Activated CD4-positive, alpha-beta memory T cell treated with anti-CD3 and anti-CD28 coated beads, Interleukin-2, amount 10 ng/mL, durations not matched to agents 7 days and 5 days (primary cell): ENCODE measurements at places on chromosomes 3 and 15.
A peak's percentile ranks its signal among the peaks of the same experiment; 100 is the strongest.

- H3K27me3 ChIP-seq = peaks cover 9% of the 10 kb centered on the region
- no peak for DNase-seq
- no peaks in the 10 kb centered on the region for H3K36me3 ChIP-seq
Measured at GRCh38 chr3:23665741-23666140, 140.0 kb upstream of the UBE2E1 start.

GRCh38 chr3:82202269-82202668, 440.8 kb upstream of the GBE1 start:
- no peak overlapping the region for H3K4me3 ChIP-seq
- DNase-seq = no peak
- no peak overlapping the region for H3K27ac ChIP-seq
- no peaks in the 10 kb centered on the region for H3K4me1 ChIP-seq
- H3K36me3 ChIP-seq = no peaks in the 10 kb centered on the region

GRCh38 chr3:33718595-33718907, 497 bp upstream of the CLASP2 start:
- peak overlapping the region; percentile 89 for H3K4me3 ChIP-seq
- H3K4me1 ChIP-seq = peaks cover 14% of the 10 kb centered on the region
- H3K27me3 ChIP-seq = peaks cover 2% of the 10 kb centered on the region
- H3K36me3 ChIP-seq = no peaks in the 10 kb centered on the region

- H3K4me3 ChIP-seq = peak overlapping the region; percentile 75
- H3K27ac ChIP-seq = peak overlapping the region; percentile 64
- peaks cover 21% of the 10 kb centered on the region for H3K4me1 ChIP-seq
- DNase-seq = peak; percentile 29
Measured at GRCh38 chr3:11724615-11725339, 81.1 kb upstream of the VGLL4 start.

DNA sequence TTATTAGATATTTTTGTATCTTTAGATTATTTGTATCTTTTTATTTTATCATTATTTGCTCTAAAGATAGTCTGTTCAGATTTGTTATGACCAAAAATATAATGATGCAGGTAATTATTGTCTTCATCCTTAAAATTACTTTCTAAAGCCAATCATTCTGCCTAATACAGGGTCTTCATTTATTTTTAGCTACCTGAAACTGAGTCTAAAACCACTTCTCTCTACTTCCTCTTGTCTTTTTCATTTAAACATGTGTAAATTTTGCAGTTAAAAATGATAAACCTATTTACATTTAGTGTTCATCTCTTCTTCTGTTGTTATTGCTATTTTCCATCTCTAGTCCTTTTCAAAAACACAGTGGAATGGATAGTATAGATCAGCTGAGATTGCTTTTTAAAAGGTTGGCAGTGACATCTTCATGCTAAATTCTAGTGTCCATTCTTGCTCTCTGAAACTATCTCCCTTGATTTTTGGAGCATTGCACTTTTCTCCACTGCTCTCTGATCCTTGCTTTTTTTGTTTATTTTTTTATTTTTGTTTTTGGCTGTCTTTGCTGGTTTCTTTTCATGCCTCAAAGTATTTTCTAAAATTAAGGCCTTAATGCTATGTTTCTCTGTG, 91.8 kb downstream of the UBE2E2 start:
- no peak for DNase-seq
- no peak overlapping the region for H3K4me3 ChIP-seq
- H3K27ac ChIP-seq = no peak overlapping the region
- no peaks in the 10 kb centered on the region for H3K4me1 ChIP-seq

GRCh38 chr15:96181873-96182301, 148.6 kb upstream of the NR2F2 start:
- H3K27ac ChIP-seq = no peak overlapping the region
- H3K27me3 ChIP-seq = no peaks in the 10 kb centered on the region
- no peaks in the 10 kb centered on the region for H3K36me3 ChIP-seq
- H3K4me3 ChIP-seq = no peak overlapping the region
- no peaks in the 10 kb centered on the region for H3K4me1 ChIP-seq
- DNase-seq = no peak

DNA sequence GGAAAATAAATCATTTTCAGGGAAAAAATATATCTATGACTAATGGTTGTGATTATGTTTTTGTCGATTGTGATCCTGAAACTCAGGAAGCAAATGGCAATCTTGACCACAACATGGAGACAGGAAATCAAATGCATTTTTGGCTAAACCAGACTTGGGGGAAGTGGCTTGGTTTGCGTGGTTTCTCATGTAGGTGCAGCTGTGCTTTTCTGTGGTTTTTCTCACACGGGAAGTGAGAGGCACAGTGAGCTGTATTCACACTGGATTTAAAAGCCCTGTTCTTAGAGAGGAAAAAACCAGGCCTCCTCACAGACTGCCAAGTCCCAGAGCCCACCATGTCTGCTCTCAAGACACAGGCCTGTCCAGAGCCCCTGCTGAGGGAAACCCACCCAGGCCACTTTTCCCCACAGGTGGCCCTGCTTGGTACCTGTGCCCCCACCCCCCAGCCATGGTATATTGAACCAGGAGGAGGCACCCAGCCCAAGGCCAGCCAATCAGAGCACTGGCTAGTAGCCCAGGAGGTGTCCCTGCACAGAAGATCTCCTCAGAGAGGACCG, 46.1 kb downstream of the BTD start:
- DNase-seq = peak; percentile 84
- peaks cover 26% of the 10 kb centered on the region for H3K36me3 ChIP-seq
- peak overlapping the region; percentile 73 for H3K27ac ChIP-seq

GRCh38 chr3:79306934-79307570, 460.7 kb downstream of the ROBO1 start:
- H3K4me3 ChIP-seq = no peak overlapping the region
- DNase-seq = no peak
- no peaks in the 10 kb centered on the region for H3K36me3 ChIP-seq
- H3K27ac ChIP-seq = no peak overlapping the region

GRCh38 chr3:131775650-131776049, 259.2 kb downstream of the CPNE4 start:
- no peak for DNase-seq
- no peaks in the 10 kb centered on the region for H3K4me1 ChIP-seq
- H3K4me3 ChIP-seq = no peak overlapping the region
- H3K36me3 ChIP-seq = no peaks in the 10 kb centered on the region
